Karpas-422 (cell line): ENCODE measurements at places on chromosomes 3 and 15.

- no peak overlapping the region for H3K4me3 ChIP-seq
- no peaks in the 10 kb centered on the region for H3K4me1 ChIP-seq
- no peaks in the 10 kb centered on the region for H3K27me3 ChIP-seq
- DNase-seq, result no peak
- no peaks in the 10 kb centered on the region for H3K36me3 ChIP-seq
Measured at GRCh38 chr15:81221449-81221848, 24.8 kb downstream of the IL16 start.

GRCh38 chr3:45306406-45307008, 80.4 kb upstream of the TMEM158 start:
- 0 out of 2 replicates have a peak, but pooled peaks cover 2% of the 10 kb centered on the region for H3K36me3 ChIP-seq
- H3K27ac ChIP-seq, result no peak overlapping the region
- DNase-seq, result no peak
- no peaks in the 10 kb centered on the region for H3K4me1 ChIP-seq
- no peak overlapping the region for H3K4me3 ChIP-seq
- H3K27me3 ChIP-seq, result no peaks in the 10 kb centered on the region

GRCh38 chr3:65960087-65960486, 78.6 kb downstream of the MAGI1 start:
- DNase-seq, result no peak
- no peak overlapping the region for H3K4me3 ChIP-seq
- no peaks in the 10 kb centered on the region for H3K4me1 ChIP-seq
- H3K36me3 ChIP-seq, result no peaks in the 10 kb centered on the region

DNA sequence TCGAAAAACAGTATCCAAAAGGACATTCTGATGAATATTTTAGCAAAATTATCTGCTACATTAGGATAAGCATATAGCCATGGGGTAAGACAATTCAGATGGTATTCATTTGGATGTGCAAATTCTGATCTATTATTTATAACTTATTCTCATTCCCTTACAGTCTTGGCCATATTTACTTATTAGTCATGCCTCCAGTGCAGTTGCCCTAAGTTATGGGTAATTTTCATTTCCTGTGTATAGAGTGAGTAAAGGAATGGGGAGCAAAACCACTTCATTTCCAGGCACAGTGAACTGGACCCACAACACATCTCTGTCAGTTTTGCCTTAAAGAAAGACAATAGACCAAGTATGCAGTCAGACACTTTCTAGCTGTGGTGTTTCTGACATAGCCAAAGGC, 134.3 kb downstream of the POLQ start:
- no peaks in the 10 kb centered on the region for H3K27me3 ChIP-seq
- no peak for DNase-seq
- no peaks in the 10 kb centered on the region for H3K4me1 ChIP-seq
- H3K36me3 ChIP-seq, result no peaks in the 10 kb centered on the region
- H3K27ac ChIP-seq, result no peak overlapping the region
- no peak overlapping the region for H3K4me3 ChIP-seq
